Natural killer cell treated with Interleukin-12 subunit alpha and Interleukin-12 subunit beta and Interleukin-15 and Interleukin-18, amount 100 ng/mL, for 72 hours (primary cell): ENCODE measurements at places on chromosomes 5 and 9.

GRCh38 chr9:18394847-18395351 lies 79.1 kb upstream of the ADAMTSL1 start:
- no peak for DNase-seq

DNA sequence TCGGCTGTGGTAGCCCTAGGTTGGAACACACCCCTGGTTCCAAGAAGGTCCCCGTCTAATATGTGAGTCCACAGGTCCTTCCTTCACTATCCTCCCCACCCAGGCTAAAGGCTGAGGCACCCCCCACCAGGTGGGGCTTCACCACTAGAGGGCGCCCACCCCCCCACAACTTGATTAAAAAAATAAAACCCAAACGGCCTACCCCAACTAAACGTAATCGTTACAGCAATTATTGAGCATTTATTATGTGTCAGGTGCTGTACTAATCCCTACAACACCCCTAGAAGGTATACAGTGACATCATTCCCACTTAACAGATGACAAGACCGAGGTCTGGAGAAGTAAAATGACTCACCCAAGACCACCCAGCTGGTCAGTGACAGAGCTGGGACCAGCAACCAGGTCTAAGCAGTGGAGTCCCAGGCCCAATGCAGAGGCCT lies 65.0 kb downstream of the FGF18 start:
- no peak for DNase-seq

DNA sequence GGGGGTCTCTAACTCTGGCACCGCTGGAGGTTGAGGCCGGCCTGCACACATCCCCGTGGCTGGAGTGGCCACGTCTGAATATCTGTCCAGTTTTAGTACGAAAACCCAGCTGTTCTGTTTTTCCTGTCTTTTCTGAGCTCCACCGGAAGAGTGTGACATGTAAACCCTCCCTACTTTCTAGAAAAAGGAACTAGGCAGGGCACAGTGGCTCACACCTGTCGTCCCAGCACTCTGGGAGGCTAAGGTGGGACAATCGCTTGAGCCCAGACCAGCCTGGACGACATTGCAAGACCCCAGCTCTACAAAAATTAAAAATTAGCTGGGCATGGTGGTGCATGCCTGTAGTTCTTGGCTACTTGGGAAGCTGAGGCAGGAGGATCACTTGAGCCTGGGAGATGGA lies 8.2 kb upstream of the PHYKPL start:
- no peak for DNase-seq

- DNase-seq, result no peak
Observed at GRCh38 chr5:93594591-93595419, 11.8 kb downstream of the NR2F1 start.

DNA sequence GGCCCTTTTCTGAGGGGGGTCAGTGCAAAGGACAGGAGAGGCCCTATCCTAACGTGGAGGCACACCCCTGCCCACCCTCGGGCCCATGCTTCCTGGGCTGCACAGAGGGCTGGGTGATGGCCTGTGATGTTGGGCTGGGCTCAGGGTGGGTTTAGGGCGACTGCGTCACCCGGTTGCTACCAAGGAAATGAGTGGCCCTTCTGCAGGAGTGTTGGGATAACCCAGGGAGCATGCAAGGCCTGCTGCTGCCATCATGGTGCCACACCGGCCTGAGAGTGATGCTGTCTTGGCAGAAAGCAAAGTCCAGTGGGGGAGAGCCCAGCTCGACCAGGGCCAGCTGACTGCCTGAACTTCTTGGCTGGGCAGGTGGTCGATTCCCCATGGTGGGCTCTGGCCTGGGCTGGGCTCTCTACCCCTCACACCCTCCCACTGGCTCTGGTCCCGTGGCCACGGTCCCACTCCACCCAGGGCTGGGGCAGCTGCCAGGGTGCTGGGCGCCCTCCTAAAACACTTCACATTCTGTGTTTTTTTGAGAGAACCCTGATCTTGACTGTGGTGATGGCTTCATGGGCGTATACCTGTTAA lies 21.5 kb upstream of the MRNIP start:
- DNase-seq, result no peak

- DNase-seq, result no peak
Observed at GRCh38 chr5:178777520-178777919, 47.1 kb upstream of the ZNF354A start.

- DNase-seq, result no peak
Observed at GRCh38 chr5:68749631-68750030, 344.2 kb upstream of the SLC30A5 start.

GRCh38 chr5:1016036-1016435 lies 7.4 kb downstream of the NKD2 start:
- DNase-seq, result peak; percentile 60

DNA sequence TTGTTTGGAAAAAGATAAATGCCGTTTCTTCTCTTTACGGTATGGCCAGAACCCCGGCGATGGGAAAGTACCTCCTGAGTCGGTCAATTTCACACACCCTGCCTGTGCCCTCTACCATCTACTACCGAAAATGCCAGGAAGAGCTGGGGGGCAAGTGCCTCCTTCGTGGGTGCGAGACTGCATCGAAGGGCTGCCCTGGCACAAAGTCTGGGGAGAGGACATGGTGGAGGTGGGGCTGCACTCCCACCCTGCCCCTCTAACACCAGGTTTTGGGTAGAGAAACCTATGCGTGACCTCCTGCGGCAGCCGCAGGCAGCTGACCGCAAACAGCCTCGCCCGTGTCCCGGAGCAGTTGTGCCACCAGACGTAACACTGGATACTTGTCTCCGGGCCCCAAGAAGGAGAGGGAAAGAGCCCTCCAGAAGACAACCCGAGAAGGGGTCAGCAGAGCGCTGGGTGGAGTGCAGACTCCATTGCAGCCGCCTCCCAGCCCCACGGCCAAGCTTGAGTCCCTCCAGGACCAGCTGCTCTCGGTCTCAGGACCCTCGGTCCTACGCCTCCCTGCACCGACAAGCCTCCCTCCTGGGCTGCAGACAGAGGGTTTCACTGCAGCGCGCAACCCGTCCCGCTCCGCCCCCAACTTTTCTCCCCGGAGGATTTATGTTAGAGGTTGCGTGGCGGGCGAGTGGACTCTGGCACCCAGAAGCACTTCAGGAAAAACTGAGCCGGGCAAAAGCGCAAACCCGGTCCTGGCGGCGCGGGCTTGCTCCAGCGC lies 823 bp upstream of the PRDM6 start:
- no peak for DNase-seq

GRCh38 chr5:50864466-50864865 lies 198.0 kb downstream of the PARP8 start:
- no peak for DNase-seq

GRCh38 chr9:86183229-86184137 lies 76.0 kb downstream of the C9orf153 start:
- DNase-seq, result no peak

- no peak for DNase-seq
Observed at GRCh38 chr5:176803068-176803942, 7.1 kb upstream of the UNC5A start.

DNA sequence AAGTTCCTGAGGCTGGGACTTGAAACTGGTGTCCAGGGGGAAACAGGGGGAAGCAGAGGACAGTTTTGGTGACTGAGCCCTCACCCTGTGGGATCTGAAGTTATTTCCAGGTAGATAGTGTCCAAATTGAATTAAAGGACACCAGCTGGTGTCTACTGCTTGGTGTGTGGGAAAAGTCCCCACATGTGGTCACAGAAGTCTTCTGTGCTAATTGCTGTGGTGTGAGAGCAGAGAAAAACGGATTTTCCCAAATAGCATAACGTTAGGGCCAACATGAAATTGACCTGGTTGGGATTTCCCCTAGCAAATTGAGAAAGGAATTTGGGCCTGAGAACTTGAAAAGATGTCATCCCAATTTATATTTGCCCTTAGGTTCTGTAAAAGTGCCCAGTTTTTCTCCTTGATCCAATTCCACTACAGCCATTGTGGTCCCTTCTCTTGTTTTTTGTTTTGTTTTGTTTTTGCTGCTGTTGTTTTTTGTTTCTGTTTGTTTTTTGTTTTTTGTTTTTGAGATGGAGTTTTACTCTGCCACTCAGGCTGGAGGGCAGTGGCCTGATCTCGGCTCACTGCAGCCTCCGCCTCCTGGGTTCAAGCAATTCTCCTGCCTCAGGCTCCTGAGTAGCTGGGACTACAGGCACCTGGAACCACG lies 5.6 kb upstream of the STARD4 start:
- DNase-seq, result no peak

DNA sequence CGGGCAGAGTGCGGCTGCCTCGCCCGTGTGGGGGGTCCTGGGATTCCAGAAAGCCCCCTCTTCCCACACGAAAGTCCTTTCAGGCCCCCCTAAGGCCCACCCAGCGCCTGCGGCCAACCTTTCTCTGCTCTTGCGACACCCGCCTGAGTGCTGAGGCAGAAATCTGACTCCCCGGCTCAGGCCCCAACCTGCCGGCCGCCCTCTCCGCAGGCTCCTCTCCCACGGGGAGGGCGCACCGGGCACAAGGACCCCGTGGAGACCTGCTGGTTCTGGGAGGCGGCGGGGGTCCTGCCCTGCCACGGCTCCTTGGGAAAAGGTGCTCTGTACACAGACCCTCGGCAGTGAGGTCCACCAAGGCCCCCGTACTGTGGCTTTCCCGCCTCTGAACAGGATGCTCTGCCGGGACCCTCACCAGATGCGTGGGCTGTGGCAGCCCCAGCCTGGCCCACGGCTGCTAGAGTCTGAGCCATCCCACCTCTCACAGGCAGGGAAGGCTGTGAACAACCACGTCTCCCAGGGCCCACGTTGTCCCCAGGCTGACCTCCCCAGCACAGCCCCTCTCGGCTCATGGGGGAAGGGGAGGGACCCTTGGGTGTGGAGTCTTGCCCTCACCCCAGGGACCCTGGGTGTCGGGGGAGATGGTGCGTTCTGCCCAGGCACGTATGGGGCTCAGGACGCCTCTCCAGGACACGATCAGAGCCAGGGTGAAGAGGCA lies 41.5 kb upstream of the EGFL7 start:
- DNase-seq, result no peak

DNA sequence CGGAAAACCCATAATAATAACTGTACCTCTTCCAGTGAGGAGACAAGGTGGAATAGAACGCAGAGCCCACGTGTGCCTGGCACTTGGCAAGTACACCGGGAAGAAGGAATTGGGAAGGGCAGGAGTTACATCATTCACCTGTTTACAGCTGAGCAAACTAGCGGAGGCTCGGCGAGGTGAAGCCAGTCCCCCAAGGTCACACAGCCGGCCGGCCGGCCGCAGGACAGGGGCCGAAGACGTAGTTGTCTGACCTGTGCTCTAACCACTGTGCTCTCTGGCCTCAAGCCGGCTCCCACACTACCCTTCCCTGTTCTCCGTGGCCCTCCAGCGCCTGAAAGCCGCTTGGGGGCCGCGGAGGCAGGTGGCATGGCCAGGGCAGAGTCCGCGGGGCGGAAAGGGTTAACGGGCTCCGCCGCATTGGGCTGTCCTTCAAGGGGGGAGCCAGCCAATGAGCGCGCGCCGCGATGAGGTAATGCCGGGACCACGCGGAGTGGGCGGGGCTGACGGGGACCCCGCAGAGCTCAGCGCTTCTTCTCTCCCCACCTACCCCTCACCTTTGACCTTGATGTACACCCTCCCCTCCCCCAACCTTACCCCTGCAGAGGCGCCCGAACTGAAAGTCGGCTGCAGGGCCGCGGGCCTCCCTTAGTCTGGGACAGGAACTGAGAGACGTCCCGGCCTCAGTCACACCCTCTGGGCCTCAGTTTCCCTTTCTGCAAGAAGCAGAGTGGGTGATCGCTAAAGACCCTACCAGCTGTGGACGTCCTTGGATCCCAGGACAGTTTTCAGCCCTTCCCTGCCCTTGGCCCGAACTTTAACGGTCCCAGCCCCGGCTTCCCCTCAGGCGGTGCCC lies 125.1 kb downstream of the C9orf50 start:
- DNase-seq, result peak; percentile 89

DNA sequence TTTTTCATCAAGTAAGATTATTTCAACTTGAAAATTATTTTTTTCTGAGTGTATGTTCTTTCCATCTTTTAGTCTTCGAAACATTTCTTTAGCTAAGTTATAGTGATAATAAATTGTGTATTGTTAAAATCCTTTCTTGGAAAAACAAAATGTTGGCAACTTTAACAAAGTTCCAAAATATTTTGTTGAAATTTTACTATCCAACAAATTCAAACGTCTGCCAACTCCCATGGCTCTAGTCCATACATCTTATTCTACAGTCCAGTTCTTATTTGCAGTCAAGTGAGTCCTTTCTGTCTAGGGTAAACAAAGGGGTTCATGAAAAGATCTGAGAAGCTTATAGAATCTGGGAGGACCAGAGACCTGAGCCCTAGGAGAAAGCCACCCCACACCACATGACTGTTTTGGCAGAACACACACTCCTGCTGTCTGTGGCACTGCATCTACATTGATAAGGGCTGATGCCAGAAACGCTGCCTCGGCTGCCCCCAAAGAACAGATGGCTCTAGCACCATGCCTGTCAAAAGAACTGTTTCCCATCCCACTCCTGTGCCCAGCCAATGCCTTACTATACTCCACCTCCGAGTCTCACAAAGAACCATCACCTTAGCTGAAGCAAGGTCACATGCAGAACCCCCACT lies 47.5 kb downstream of the FEM1C start:
- DNase-seq, result no peak

- DNase-seq, result no peak
Observed at GRCh38 chr9:114910541-114910940, 19.9 kb downstream of the TNFSF8 start.

GRCh38 chr9:121921444-121921843 lies 171.7 kb downstream of the TTLL11 start:
- DNase-seq, result no peak

DNA sequence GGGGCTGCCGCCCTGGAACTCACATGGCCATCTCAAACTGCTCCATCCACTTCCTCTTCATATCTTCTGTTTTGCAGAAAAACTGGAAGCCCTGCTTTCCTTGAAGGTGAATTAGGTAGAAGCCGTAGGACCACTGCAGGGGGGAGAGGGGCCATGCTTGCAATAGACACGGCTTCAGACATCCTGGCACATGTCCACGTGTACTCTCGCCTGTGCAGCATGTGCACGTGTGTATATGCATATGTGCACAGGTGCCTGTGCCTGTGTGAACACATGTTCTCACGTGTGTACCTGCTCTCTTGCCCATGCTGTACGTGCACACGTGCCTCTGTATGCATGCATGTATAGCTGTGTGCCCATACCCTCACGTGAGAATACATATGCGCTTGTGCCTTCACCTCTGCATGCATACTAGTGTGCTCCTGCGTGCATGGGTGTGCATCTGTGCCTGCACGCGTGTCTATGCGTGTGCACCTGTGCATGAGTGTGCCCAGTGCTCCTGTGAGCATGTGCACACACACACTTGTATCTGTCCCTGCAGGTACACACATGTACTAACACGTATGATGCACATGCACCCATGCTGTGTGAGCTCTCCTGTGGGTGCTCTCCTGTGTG lies 47.7 kb upstream of the SARDH start:
- DNase-seq, result no peak

DNA sequence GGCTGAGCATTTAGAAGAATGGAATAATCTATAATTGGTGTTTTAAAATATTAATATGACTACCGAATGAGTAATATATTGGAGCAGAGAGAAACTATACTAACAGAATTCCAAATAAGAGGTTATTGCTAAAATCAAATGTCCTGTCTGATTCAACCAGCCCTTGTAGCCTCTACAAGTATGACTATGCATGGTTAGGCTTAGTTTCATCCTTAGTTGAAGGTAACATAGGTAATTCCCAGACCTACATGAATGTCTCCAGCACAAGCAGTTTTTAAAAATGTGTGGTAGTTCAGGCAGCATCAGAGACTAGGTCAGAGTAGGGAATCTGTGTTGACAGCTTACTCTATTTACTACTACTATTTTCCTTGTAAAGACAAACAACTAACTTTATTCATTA lies 51.7 kb upstream of the SLC27A6 start:
- no peak for DNase-seq

- no peak for DNase-seq
Observed at GRCh38 chr9:116286297-116286696, 132.7 kb downstream of the PAPPA start.

- DNase-seq, result no peak
Observed at GRCh38 chr5:161283296-161283695, 263.2 kb downstream of the GABRB2 start.

- peak; percentile 51 for DNase-seq
Observed at GRCh38 chr5:141876628-141877355, 1.4 kb downstream of the PCDH1 start.
